ENCODE measurements at places on chromosomes 2 and 18. TPM values are rescaled to one million over a fixed set of nuclear protein-coding genes. Genes with fewer than 3 reads are reported as not detected.

GRCh38 chr2:178819147-178819875 lies 12.1 kb upstream of the TTN start:
- no peak for DNase-seq

DNA sequence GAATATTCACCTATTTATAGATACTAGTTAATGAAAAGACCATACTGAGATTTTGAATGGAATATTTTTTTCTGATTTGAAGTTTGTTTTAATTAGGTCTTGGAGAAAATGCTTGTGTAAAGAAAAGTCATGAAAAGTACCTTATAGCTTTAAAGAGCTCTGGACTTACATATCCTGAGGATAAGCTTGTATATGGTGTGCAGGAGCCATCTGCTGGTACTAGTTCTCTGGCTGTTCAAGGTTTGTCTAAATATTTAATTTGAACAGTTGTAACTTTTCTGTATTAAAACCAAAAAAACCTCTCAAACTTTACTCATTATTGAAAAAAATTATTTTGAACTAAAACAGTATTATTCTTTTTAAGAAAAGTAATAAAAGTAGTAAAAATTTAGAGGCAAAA lies 50.1 kb downstream of the UBR3 start:
- no peak for DNase-seq

- no peak for DNase-seq
Observed at GRCh38 chr2:203880557-203881125, 13.1 kb downstream of the CTLA4 start.

GRCh38 chr2:102141970-102142828 lies at the start of gene IL1R1:
Gene IL1R1 (plus strand): TSS chr2:102142746. CDS start chr2:102157725, 14,979 bp downstream.
- DNase-seq = peak; percentile 80

GRCh38 chr2:199627417-199627816 lies 169.7 kb upstream of the SATB2 start:
- no peak for DNase-seq

DNA sequence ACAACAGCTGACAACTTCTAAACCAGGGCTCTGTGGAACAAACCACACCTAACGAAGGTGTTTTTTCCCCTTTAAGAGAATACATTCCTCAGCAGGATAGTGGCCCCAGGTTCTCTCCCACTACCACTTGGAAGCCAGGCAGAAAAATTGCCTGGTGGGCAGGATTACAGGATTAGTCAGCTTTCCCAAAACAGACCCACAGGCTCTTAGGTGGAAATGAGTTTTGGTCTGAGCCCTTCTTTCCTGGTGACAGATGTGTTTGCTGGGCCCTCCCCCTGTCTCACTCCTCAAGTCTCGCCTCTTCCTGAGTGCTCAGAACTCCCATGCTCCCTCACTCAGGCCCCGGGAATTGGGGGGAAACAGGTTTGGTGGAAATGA lies 139.4 kb upstream of the HAAO start:
- no peak for DNase-seq

DNA sequence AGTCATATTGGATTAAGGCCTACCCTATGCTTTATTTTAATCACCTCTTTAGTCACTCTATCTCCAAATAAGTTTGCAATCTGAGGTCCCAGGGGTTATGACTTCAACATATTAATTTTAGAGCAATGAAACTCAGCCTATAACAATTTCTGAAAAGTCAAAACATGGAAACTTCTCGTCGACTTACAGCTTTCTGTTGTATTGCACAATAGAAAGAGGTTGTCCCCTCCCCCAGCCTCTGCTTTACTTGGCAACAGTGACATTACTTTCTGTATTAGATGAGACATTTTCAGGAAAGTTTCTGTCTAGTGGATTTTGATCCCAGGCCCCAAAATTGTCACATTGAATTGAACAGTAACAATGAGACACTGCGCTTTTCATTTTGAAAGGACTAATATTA lies 326.4 kb downstream of the THSD7B start:
- DNase-seq = no peak

DNA sequence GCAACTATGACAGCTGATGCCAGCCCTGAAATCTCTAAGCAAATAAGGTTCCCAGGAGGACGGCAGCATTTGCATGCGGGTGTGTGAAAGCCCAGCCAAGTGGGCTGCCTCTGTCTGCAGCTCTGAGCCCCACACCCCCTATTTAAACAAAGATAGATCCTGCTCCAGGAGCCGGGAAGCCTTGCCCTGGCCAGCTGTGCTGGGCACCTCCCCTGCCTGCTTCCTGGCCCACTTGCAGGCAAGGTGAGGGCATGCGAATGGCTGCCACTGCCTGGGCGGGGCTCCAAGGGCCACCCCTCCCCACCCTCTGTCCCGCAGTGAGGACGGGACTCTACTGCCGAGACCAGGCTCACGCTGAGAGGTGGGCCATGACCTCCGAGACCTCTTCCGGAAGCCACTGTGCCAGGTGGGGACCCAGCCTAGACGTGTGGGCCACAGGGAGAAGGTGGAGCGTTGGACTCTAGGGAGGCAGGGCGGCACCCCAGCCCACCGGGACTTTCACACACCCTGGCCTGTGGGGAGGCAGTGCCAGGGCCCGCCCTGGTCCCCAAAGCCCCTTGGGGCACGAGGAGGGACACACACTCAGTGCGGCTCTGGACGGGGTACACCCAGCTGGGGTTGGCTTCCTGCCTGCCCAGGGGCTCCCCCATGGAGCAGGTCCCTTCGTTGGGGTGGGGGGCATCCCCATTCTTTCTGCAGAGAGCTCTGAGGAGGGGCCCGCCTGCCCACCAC lies at the start of gene ANO7:
ANO7 (plus strand) TSS at position 317 of the 732 bp plus-strand sequence. CDS start 1,387 bp downstream, outside the sequence.
- DNase-seq = no peak

DNA sequence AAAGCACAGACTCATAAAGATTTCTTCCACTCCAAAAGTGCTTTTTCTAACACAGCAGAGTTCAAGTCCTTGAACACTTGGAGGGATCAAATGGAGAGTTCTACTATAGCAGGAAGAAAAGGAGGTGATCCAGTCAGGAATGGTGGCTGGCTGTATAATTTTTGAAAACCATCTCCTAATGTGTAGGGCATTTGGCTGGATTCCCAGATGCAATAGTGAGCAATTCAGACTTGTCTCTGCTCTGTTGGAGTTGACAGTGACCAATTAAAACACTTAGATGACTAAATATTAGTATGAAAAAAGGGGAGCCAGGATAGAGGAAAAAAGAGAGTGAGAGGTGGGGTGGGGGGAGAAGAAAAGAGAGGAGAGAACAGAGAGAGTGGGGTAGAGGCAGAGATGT lies 5.3 kb upstream of the G6PC2 start:
- no peak for DNase-seq

DNA sequence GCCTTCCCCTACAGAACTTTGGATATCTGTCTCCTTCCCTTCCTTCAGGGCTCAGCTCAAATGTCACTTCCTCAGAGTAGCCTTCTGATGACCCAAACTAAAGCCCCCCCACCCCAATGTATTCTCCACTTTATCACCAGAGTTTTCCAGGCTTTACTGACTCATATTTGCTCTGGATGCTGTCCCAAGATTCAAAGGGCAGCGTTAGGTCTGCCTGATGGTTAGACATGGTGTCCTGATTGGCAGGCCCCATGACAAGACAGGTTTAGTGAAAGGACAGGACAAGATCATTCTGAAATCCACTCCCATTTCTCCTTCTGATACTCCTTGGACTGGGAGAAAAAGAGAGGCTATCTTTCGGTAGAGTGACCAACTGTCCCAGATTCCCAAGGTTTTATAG lies 22.6 kb upstream of the RPIA start:
- DNase-seq = no peak

DNA sequence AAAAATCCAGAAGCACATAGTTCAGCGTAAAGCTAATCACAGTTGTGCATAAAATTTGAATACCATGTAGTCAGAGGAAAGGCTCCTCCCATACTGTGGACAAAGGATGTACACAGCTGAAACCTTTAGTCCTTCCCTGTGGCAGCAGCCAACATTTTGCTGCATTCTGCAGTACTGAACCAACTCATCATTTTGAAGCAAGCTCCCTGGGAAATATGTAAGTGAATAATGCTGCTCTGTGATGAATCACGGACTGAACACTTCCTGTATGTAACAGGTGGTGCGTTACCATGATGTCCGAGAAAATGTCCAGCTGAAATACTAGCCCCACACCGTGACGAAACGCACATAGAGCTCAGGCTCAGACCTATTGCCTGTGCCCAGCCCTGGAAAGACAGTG lies 421.1 kb upstream of the RAB12 start:
- DNase-seq = no peak

DNA sequence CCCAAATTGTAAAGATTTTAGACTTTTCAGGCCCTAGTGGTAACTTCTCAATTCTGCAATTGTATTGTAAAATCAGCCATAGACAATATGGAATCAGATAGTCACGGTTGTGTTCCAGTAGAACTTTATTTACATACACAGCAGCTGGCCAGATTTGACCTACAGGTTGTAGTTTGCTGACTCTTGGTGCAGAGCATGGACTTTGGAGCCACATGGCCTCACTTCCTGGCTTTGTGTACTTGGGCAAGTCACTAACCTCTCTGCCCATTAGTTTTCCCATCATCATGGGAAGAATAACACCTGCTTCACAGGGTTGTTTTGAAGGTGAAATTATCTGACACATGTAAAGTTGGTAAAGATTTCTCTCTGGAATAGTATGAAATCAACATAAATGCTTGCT lies 147.6 kb downstream of the TMEM200C start:
- DNase-seq = no peak

- no peak for DNase-seq
Observed at GRCh38 chr2:56198936-56199335, 15.1 kb downstream of the CCDC85A start.

DNA sequence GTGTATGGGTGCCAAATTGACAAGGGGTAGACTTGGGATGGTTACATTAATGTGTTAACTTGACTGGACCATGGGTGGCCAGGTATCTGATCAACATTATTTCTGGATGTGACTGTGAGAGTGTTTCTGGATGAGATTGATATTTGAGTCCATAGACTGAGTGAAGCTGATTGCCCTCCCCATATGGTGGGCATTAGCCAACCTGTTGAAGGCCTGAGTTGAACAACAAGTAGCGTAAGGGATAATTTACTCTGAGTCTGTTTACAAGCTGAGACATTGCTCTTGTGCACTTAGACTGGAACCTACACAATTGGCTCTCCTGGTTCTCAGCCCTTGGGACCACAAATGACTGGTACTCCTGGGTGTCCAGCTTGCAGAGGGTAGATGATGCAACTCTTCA lies 240.1 kb downstream of the ASXL3 start:
- DNase-seq = no peak

DNA sequence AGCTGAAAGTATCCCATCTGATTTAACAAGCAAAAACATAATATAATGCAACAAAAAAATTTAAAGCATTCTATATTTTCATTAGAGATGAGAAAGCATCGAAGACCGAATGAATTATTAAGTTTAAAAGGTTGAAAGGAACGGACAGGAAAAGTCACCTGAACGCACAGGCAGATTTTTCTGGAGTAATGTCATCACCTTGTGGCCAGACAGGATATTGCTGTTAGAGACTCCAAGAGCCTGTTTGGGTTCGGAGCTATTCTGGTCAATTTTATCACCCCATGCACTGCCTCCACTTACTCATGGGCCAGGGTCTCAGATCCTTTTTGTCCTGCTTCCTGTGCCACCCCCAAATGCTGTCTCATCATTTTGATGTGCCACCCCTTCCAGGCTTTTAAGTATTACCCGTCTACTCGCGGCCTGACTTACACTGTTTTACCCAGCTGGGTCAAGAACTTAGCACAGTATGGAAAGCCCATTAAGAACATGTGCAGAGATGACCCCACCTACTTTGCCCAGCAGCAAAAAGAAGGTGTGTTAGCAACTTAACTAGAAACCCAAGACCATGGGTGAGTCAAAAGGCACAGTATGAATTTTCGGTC lies 27.3 kb downstream of the GKN2 start:
- no peak for DNase-seq

DNA sequence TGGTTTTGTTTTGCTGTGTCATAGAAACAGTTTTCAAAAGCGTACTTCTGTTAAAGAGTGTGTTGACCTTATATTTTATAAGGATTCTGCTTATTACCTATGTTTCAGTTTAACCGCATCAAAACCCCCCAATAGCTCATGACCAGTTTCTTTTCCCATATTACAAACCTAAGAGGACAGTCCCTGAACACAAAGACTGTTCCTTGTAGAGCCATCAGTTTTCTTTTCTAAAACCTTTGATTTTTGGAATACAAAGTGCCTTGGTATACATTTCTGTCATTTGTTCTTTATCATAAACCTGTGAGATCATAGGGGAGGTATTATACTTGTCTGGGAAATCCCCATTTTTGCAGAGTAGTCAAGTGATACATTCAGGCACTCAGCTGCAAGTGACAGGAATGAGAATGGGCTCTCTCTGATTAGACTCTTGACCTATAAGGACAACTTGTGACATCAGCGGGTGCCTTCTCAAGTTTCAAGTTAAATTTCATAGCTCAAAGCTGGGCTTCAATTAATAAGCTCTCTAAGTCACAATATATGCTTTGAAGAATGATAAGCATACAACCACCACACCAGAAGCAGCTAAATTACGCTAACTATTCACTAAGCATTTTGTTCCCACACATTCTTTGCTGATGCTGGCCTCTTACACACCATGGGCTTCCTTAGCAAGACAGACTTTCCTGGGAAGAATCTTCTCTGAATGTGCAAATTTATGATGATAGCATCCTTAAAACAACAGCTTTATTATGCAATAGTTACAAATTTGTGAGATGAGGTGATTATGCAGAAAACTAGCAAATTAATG lies 97.5 kb upstream of the CD302 start:
- no peak for DNase-seq

GRCh38 chr2:173874894-173875237 lies 90.3 kb downstream of the SP3 start:
- no peak for DNase-seq

GRCh38 chr2:111912547-111912946 lies 14.1 kb downstream of the MERTK start:
- no peak for DNase-seq

DNA sequence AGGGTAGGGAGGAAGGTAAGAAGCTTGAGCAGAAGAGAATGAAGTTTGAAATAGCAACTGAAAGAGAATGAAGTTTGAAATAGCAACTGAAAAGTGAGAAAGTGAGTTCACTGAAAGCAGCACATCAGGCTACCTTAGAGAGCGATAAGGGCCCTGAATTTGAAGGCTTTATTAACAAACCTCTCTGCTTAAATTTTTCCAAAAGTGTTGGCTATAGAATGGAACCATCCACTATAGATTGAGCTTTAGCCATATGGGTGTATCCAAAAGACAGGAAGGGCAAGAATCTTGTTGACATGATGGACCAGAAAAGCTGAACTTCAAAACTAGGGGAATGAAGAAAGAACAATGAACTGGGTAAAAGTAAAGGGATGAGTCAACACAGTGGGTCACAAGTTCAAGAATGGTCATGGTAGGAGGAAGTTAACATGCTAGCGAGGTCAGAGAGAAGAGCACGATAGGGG lies 122.5 kb downstream of the ASXL3 start:
- DNase-seq = no peak

DNA sequence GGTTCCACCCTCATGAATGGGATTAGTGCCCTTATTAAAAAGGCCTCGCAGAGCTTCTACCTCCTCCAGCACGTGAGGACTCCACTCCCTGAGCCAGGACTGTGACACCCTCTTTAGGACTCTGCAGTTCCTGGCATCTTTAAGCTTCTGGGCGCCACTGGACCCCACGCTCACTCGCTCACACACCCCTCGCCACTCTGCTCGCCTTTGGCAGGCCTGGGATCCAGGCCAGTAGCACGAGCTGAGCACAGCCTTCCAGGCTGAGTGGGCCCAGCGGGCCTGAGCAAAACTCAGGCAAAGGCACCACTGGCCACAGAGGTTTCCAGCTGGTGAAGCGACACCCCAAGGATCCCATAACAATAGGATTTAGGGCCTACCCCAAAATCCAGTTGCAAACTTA lies 107.9 kb upstream of the GPC1 start:
- no peak for DNase-seq

MOGAT1 gene
- 0.26 TPM for total RNA-seq

REEP1 gene
- total RNA-seq = 4.8 TPM

SCG2 gene
- 0.71 TPM for total RNA-seq

PDE11A gene
- 0.34 TPM for total RNA-seq

GNAL gene
- 5.7 TPM for total RNA-seq

RAD51AP2 gene
- not detected for total RNA-seq

SERPINB11 gene
- not detected for total RNA-seq

Data from left lung (tissue), 14 donors.